Thymus (tissue), 14 donors: ENCODE measurements at places on chromosomes 7 and 10.
A peak's percentile ranks its signal among the peaks of the same experiment; 100 is the strongest.

GRCh38 chr7:94466516-94466915, 43.1 kb upstream of the CASD1 start:
- no peak for DNase-seq

DNA sequence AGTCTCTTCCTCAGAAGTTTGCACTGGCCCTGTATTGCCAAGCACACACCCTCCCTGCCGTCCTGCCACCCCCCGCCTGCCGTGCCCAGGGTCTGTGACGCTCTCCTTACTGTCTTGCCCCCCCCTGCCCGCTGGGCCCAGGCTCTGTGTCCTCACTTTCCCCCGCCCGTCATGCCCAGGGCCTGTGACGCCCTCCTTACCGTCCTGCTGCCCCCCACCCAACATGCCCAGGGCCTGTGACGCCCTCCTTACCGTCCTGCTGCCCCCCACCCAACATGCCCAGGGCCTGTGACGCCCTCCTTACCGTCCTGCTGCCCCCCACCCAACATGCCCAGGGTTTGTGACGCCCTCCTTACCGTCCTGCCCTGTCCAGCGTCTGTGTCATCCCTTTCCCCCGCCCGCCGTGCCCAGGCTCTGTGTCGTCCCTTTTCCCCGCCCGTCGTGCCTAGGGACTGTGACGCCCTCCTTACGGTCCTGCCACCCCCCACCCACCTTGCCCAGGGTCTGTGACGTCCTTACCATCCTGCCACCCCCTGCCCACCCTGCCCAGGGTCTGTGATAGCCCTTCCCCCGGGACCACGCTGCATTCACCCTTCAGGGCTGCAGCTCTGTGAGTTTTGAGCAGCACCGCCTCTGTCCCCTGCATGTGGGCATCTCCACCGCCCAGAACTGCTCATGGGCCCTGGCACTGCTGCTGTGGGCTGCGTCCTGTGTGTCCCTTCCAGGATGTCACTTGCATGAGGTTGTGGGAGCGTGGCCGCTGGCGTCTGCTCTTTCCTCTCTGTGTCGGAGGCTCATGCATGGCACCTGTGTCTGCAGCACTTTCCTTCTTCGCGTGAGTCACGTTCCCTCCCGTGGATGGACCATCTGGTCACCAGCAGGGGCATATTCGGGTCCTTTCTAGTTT, 19.3 kb upstream of the PRKAR1B start:
- no peak for DNase-seq

DNA sequence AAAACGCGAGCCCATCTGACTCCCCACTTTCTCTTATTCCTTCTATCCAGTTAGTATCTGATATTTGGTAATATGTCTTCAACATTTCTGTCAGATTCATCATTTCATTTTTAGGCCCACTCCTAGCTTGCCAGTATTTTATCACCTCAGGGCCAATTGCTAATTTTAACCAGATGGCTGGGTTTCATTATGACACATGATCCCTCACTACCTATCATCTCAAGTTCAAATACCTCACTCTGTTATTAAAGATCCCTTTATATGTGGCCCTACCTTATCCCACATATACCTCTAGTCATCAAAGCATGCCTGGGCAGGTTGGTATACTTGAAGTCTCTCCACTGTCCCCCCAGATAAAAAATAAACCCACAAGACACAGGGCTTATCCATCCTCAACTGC, 104.9 kb downstream of the RNLS start:
- DNase-seq = no peak

DNA sequence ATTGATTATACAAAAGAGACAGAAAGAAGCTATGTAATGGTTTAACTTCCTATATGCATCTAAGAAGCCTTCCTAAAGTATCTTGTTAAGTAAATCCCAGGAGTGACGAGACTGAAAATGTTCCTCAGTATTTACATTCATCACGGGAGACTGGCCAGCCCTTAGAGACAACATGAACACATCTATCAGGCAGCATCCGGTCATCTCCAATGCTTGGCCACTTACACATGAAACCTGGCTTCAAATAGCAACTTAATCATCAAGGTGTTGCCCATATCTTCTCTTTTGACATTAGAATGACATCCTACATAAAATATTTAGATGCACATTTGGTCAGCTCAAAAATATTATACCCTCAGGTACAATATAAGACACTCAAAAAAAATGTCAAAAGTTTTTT, 33.8 kb downstream of the ERCC6 start:
- no peak for DNase-seq

DNA sequence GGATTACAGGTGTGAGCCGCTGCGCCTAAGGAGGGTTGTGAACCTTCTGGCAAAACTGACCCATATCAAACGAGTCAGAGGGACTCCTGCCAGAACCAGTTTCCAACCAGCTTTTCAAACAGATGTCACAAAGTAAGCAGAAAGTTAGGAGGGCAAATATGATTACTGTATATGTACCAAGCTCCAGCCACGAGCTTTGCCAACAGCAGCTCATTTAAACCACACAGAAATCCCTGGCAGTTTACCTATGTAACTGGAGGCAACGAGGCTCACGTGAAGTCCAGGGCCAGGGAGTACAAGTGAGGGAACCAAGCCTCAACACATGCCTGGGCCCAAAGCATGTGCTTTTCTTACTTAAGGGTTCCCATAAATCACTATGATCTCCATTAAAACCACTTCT, 12.5 kb upstream of the DAGLB start:
- DNase-seq = no peak

- no peak for DNase-seq
These were observed 25.0 kb downstream of the FOXP2 start for GRCh38 chr7:114439581-114439980.

DNA sequence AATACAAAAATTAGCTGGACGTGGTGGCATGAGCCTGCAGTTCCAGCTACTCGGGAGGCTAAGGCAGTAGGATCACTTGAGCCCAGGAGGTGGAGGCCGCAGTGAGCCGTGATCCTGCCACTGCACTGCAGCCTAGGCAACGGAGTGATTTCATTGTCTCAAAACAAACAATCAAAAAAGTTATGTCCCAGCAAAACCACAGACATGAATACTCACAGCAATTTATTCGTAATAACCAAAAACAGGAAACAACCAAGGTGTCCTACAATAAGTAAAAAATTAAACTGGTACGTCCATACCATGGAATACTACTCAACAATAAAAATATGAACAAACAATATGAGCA, 11.6 kb upstream of the CYTH3 start:
- no peak for DNase-seq

- DNase-seq = no peak
These were observed 42.5 kb downstream of the JAKMIP3 start for GRCh38 chr10:132107949-132108877.

DNA sequence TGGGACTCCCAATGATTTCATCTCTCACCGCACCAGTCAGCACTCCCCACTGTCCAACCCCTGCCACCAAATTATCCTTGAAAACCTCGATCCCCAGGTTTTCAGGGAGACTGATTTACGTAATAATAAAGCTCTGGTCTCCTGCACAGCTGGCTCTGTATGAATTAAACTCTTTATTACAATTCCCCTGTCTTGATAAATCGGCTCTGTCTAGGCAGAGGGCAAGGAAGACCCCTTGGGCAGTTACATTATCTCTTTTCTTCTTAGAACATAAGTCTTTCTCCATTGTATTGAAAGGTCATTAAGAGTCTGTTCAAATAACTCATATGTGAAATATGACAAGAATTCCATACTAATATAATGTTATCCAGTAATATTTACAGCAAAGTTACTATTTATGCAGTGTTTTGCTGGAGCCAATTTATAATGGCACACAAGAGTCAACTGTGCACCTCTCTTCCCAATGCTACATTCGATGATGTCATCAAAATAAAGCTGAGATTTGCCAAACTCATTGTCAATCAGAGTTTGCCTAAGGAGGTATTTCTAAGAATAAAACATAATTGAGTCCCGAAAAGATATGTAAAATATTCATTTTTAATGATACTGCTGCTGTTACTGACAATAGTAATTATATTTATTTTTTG, 1297.2 kb upstream of the LRRTM3 start:
- no peak for DNase-seq

DNA sequence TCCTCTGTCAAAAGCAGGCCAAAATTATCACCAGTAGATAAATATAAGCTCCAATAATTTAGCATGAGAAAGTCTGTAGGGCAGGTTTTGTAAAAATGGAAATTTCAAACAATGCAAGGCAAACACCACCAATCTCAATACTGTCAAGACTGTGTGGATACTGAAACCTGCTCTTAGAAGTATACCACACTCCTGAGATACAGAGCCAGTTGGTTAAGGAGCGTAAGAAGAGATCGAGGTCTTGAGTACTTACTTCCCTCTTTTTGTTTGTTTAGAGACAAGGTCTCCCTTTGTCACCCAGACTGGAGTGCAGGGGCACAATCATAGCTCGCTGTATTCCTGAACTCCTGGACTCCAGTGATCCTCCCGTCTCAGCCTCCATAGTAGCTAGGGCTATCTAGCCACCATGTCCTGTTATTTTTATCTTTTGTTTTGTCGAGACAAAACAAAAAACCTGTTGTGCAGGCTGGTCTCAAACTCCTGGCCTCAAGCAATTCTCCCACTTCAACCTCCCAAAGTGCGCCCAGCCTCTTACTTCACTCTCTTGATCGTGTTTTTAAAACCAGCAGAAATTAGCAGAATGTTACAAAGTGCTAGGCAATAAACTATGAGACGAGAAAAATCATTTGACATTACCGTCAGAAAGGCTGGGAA, 205.7 kb downstream of the PARD3 start:
- no peak for DNase-seq

DNA sequence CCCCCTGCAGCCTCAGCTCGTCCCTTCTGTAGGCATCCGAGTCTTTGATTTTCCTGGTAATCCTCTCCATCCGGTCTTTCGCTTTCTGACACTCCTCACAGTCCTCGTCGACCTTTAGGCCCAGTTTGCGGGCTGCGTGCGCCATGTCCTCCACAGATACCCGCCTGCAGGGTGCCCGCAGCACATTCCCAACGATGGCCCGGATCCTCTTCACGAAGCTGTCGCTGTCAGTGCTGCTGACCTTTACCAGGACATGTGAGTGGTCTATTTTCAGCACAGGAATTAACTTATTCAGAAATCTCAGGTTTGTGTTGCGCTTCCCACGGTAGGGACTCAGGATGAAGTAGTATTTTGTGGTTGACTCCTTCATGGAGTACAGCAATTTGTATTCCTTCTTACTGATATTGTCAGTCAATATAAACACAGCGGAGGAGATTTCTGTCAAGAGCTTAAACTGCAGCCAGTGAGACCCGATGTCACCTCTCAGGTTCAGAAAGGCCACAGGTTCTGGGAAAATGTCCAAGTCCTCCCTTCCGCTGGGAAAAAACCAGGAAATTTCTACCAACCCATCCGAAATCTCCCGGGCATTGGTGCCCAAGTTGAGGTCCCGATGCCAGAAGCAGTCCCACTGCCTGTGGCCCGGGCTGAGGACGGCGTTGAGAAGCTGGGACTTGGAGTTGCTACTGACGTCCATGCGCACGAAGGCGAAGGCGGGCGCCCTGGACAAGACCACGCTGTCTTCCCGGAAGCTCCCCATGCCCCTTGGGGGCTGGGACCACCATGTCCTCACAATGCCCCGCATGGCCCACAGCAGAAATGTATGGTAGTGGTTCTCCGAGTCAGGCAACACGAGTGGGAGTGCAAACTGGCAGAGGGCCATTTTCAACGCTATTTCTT, 8.9 kb upstream of the MRPS24 start:
- no peak for DNase-seq

- no peak for DNase-seq
These were observed 109.4 kb upstream of the PDE1C start for GRCh38 chr7:32179567-32179966.

DNA sequence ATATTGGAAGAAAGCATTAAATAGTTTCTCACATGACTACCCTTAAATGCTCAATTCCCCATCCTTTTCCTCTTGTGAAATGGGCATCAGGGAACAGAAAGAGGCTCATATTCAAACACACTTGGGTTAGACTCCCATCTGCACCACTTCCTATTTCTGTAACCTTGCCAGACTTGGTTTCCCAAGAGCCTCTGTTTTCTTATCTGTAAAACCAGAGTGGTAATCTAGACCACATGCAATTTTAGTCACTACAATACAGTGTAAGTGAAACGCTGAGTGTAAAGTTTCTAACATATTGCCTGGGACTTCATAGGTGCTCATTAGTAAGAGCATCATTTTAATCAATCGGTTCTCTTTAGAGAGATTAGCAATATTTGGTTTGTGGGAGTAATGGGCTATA, 136.3 kb downstream of the SORCS1 start:
- DNase-seq = no peak

DNA sequence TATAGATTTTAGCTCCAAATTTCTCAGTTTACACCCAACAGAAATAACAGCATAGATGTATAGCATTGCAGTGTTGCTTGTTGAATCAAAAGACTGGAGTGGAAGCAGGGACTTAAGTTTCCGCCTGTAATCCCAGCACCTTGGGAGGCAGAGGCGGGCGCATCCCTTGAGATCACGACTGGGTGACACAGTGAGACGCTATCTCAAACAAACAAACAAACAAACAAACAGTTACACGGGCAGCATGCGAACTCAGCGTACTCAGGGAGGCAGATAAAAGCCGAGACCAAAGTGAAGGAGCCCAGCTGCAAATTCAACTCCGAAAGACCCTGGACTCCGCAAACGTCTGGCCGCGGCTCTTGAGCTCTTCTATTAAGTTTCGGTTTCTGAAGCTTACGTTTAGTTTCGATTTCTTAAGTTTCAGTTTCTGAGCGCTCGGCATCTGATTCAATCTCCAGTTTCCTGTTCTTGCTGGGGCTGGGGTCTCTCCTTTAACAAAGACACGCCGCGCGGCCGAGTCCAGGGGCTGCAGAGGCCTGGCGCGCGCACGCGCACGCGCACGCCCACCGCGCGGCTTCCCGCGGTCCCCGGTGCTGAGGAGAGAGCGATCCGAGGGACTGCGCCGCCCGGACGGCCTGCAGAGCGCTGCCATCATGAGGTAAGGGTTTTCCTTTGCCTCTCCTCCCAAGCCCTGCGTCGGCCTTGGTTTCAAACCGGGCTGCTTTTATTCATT, at the start of gene IFIT5:
IFIT5 (plus strand) TSS at position 423 of the 733 bp plus-strand sequence; CDS start at position 654, 231 bp downstream.
- DNase-seq = peak; percentile 61

GRCh38 chr10:70586348-70586930, 16.1 kb downstream of the PRF1 start:
- DNase-seq = no peak

DNA sequence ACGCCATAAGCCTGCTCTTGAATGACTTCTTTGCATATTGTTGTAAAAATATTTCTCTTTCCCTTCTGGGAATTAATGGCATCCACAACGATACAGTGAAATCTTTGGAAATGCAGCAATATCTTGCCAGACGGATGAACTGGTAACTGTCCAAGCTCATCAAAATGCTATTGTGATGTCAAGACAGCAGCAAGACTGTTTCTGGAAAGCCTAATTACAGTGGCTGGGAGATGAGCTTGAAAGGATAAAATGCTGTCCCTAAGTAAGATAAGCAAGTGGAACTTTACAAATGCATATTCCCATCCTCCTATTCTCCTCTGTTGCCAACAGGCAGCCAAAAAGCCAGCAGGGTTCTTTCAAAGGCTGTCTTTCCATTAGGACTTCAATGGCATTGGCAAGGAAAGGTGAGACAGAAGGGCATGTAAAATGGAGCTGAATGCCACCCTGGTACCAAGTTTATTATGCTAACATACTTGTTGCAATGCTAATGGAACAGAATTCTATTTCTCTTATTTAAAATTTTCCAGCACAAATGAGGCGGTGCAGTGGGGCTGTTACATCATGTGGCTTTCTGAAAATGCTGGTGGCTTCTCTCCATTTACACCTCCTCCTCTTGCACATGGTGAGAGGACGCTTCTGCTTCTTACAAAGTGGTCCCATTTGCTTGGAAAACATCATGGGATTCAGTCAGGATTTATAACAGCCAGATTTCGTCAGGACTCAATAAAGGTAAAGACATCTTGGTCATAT, 178.3 kb upstream of the PTER start:
- DNase-seq = no peak

GRCh38 chr7:110253093-110253492, 837.8 kb upstream of the LRRN3 start:
- no peak for DNase-seq
